ENCODE measurements at places on chromosomes 11 and 22.

DNA sequence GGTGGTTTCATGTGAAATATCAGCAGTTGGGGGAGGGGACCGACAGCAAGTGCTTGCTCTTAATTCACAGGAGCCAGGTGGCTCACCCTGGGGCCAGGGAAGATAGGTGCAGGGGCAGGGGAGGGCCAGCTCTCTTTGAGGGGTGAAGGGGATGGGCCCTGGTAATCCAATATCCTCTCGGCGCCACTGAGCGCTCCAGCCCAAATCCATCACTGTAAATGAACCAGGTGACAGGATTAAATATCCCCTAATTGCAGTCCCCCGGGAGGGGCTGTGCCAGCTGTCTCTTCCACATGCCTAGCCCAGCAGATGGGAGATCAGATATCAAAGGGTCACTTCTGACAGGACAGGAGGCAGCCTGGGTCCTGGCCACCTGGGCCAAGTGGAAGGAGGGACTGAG lies 531.8 kb upstream of the CADM1 start:
- no peak for DNase-seq

DNA sequence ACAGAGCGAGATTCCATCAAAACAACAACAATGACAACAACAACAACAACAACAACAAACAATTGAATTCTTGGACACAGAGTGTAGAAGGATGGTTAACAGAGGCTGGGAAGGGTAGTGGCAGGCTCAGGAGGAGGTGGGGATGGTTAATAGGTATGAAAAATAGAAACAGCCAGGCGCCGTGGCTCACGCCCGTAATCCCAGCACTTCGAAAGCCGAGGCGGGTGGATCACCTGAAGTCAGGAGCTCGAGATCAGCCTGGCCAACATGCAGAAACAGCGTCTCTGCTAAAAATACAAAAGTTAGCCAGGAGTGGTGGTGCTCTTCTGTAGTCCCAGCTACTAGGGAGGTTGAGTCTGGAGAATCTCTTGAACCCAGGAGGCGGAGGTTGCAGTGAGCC lies 122.9 kb upstream of the GRIA4 start:
- DNase-seq = no peak

- DNase-seq = no peak
These were observed 27.4 kb upstream of the YPEL1 start for GRCh38 chr22:21762712-21763581.

DNA sequence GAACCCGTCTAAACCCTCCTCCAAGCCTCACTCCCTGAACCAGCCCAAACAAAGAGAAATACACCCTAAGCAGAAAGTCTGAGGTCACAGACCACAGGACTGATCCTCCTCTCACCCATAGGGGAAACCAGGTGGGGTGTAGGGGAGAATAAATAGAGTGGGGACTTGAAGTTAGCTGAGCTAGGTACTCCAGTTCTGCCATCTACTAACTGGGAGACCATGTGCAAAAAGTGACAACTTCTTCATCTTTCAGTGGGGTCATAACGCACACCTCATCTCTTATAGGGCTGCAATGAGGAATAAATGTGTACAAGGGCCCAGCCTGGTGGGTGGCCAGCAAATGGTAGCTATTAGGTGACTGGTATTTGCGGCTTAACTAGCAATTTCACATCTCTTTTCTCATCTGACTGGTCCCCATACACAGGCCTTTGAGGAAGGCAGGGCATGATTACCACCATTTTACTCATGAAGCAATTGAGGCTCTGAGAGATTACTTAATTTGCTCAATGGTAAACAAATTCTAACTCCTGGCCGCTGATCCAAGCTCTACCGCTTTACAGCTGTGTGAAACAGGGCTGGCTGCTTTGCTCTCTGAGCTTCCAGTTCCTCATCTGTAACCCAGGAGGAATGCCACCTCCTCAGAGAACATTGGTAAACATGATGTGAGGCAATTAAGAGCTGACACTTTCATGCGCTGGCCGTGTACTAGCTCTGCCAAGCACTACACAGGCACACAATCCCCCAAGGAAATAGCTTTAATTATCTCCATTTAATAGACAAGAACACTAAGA lies 16.6 kb downstream of the TBC1D10A start:
- DNase-seq = peak; percentile 45

DNA sequence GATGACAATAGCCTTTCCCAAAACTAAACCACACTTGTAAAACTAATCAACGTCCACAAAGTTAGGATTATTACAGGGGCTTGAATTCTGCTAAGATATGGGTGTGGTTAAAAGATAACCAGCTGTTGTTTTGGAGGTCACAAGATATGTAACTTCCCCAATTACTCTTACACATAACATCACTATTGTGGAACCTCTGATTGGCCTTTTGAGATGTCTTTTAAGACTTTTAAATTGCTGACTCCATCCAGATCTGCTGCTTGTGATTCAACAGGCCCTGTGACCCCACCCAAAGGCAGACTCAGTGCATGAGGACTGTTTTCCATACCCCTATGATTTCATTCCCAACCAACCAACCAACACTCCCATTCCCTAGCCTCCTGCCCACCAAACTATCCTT lies 893.9 kb downstream of the OPCML start:
- DNase-seq = no peak
